ENCODE measurements at places on chromosomes 3 and 15.

GRCh38 chr15:51484781-51485180 is 137.8 kb downstream of the DMXL2 start:
- DNase-seq: no peak

- no peak for DNase-seq
These were observed 65.1 kb upstream of the LEKR1 start for GRCh38 chr3:156761007-156761406.

- DNase-seq: no peak
These were observed 30.6 kb downstream of the CMTM7 start for GRCh38 chr3:32421991-32422859.

GRCh38 chr15:89150762-89151664 is 62.8 kb downstream of the ABHD2 start:
- no peak for DNase-seq

DNA sequence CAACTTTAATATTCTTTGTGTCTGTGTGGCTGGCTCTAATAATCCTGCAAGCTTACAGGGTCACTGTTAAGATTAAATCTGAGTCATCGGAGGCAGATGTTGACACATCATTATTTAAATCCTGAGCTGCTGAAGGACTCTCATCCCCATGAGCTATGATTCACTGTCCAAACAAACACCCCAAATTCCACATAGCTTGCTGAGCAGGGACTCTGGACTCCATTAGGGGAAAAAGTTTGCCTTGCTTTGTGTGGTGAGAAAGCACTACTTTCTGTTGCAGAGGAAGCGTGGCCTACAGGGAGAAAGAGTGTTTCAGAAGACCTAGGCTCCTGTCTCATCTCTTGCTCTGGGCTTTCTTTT is 213.7 kb downstream of the PDCD6IP start:
- DNase-seq: no peak

DNA sequence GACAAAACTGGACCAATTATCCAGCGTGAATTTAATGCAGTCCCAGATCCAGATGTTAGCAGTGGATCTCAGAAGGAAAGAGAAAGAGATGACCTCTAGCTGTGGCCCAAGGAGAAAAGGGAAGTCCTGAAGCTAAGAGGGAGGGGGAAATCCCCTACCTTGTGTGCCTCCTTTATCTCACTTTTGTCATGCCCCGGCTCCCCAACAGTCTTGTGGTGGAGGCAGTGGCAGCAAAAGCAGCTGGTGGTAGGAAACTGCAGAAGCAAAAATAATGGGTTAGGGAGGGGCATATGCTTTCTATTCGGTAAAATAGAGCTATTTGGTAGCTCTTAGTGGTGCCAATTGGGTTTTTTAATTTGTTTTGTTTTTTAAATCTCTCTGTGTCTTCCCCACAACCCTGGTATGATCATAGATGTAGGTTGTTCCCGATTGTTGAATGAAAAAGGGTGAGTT is 56.5 kb downstream of the MCTP2 start:
- peak; percentile 37 for DNase-seq

DNA sequence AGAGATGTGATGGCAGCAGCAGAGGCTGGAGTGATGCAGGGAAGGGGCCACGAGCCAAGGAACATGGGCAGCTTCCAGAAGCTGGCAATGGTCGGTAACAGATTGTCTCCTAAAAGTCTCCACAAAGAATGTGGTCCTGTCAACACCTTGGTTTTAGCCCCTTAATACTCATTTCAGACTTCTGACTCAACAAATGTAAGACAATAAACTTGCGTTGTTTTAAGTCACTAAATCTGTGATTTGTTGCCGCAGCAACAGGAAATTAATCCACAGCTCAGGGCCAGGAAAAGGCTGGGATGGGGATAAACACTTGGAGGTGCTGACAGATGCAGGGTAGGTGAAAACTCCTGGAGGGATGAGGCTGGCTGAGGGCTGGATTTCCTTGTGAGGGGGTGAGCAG is 69.9 kb downstream of the OXNAD1 start:
- no peak for DNase-seq

GRCh38 chr3:23395115-23395514 is 192.0 kb downstream of the UBE2E2 start:
- DNase-seq: no peak

DNA sequence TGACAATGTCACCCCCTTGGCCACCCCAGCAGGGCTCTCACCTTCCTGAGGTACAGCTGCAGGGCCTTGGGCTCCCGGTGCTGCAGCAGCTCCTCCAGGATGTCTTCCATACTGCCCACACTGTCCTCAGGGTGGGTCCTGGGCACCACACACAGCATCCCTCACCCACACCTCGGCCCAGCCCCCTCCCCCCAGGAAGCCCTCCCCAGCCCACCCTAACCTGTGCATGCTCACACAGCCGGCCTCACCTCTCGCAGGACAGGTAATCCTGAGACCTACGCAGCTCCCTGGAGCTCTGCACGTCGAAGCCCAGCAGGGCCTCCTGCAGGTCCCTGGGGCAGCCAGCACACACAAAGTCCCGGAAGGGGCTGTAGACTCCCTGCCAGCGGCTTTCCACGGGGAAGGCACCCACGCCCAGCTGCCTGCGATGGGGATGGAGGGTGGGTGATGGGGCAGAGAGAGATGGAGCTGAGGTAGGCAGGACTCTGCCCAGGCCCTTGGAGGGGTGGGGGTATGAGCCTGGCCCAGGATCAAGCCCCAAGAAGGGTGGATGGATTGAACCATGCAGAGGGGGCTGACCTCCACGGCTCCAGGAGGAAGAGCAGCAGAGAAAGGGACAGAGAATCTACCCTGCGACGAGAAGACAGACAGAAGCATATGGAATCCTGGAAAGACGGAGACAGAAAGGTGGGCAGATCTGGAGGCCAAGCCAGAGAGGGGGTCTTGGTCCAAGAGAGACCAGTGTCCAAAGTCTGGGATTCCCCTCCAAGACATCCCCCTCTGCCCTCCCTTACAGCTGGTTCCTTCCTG is 16.7 kb downstream of the ALS2CL start:
- no peak for DNase-seq

- no peak for DNase-seq
These were observed 214.9 kb upstream of the LMCD1 start for GRCh38 chr3:8286749-8287148.

- DNase-seq: no peak
These were observed 30.6 kb downstream of the ABCC5 start for GRCh38 chr3:183987000-183987600.

DNA sequence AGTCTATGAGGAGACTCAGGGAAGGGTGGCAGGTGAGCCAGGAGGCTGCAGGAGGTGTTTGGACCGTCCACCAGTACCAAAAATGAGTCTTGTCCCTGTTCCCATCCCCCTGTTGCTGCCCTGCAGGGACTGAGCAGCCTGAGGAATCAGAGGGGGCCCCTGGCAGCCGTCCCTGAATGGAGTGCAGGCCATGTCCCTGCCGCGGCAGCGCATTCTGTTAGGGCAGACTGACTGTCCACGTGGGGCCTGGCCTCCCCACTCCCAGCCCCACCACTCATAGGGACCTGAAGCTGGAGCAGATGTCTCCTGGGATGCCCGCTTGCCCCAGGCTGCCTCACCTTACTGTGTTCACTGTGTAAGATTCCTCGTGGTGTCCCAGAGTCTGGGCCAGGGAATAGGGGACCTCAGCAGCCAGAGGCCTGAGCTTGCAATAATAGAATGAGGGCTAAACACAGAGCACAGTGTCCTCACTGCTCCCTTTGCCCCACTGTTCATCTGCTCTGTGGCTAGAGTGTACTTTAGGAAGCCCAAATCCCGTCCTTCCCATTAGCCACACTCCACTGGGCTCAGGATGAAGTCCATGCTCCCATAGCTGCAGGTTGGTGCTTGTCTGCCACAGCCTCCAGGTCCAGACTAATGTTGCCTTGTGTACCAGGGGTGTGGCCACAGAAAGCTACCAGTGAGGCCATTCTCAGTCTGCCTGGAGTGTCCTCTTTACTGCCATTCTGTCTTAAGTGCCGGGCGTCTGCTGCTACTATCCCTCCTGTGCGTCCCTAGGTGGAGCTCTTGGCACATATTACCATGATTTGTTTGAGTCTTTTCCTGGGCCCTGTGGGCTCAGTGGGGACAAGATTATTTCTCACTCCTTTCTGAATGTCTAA is 63.2 kb downstream of the HCN4 start:
- no peak for DNase-seq

DNA sequence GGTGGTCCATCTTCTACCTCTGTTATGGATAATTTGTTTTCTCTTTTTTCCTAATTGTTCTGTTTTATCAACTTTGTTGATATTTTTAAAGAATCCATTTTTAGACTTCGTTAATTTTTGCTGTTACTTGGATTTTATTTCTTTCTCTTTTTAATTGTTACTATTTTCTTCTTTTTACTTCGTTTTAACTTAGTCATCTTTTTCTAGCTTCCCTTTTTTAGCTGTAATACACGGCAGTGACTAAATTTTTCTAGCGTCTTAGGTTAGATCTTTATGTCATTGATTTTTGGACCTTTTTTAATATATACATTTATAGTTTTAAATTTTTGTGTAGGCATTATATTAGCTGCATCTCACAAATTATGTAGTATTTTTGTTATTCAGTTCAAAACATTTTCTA is 33.1 kb downstream of the ARIH2 start:
- no peak for DNase-seq

DNA sequence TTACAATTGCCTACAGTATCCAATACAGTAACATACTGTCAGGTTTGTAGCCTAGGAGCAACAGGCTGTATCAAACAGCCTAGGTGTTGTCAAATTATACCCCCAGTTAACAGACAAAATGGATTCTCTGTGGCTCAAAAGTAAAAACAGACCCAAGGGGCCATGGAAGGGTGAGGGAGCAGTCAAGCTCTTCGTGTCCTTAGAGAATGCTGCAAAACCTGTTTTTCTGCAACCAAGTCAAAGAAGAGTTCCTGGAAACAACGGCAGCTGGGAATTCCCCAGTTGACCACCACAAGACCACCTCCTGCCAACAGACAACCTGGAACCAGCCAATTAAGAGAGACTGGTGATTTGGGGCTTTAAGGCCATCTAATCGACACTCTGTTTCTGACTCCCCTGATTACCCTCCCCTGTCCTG is 11.1 kb upstream of the THUMPD3 start:
- DNase-seq: no peak

DNA sequence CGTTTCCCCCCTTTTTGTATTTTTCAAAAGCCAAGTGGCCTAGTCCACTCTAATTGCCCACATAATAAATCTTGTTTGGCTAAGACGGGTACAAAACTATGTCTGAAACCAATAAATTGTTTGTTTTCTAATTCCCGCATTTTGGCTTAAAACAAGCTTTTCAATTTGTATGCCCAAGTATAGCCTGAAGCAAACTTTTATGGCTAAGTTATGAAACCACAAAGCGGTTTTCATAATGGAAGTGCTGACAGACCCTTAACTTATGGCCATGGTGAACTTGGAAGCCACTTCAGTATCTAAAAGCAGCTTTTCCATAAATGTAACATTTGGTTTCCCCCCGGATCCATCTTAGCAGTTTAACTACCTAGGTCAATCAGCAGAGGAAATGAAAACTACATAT is 29.9 kb upstream of the POLR2M start:
- DNase-seq: no peak

DNA sequence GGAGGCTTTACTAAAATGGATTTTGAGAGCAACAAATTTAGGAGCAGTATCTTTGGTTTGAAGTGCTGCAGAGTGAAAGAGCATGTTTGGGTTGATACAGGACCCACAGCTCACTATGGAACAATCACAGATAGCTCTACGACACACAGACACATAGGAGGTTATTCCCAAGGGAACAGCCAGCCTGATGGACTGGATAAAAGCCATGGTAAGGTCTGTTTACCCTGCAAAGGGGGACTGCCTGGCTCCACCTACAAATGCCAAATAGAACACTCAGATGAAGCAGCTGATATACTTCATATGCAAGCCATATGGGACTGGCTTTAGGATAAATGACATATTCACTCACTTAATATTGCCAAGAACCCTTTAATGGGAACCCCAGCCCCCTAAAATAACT is 75.4 kb downstream of the CDC25A start:
- no peak for DNase-seq

- DNase-seq: no peak
These were observed 31.4 kb upstream of the FAN1 start for GRCh38 chr15:30872341-30872748.

DNA sequence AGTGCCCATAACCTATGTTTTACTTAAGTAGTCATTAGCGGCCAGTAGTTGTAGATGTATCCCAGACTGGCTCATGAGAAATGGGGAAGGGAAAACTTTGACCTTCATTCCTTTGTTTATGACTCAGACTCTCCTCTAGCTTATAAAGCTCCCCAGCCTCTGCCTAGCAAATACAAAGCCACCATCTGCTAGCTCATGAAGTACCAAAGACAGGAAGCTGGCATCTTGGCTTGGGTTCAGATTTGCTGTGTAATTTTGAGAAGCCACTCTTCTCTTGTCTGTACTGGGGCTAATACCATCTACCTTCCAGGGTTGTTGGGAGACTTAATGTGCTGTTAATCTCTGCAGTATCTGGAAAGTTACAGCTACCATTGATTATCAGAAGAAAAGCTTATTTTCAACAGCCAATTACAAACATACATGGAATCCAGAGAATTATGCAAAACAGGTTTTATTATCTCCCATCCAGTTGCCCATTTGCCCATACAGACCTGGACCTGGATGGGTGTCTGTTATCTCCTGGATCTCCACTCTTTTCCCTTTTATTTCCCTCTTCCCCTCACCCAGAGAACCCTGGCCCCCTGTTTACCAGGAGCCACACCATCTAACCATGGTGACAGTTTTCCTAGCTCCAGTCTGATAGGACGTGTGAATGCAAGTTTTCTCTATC is 153.8 kb downstream of the SEMA6D start:
- DNase-seq: no peak

DNA sequence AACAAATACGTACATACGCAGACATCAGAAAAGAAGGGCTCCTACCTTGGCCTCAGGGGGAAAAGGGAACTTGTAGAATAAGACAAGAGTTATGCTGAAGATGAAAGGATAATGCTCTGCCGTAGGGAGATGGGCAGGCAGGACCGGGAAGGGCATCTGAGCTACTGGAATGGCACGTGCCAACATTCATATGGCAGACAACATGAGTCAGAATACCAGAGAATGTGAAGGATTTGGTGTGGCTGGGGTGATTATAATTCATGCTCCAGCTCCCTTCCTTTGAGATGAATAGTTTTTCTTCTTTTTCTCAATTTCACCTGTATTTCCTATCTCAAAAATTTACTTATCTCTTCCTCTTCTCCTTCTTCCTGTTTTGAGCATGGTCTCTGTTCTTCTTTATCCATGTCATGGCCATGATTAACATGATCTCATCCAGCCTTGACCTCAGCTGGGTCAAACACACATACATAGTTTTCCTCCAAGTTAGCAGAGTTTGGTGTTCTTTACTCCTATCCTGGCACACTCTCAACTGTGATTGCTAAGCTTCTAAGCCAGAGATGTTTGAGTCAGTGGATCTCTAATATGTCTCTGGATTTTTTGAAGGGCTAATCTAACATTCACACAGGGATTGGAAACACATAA is 507.0 kb downstream of the FOXP1 start:
- no peak for DNase-seq

DNA sequence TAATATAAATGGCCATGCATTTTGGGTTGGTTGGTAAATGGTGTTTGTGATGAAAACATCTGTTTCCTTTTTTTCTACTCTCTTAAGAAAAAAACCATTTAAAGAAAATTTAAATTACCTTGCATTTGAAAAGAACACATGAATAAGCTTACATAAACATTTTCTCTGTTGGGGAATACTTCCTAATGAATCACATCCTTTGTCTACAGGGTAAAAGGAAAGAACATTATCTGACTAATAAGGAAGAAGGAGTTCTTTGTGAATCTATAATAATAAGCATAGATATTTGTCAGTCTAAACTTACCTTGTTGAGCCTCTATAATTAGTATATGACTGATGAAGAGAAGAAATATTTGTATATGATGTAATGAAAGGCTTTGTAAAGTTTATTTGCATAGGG is 254.1 kb upstream of the ZNF717 start:
- DNase-seq: no peak

- no peak for DNase-seq
These were observed 25.8 kb upstream of the ADPGK start for GRCh38 chr15:72809329-72809728.

Measured in hematopoietic multipotent progenitor cell treated with erythropoietin and hydrocortisone succinate and interleukin-3 and kit ligand, for 17 days (in vitro differentiated cells).